ENCODE measurements at places on chromosomes 5 and 9. TPM values are rescaled to one million over a fixed set of nuclear protein-coding genes. Genes with fewer than 3 reads are reported as not detected.

TUSC1 gene
- total RNA-seq: 8.7 TPM

SLC6A3 gene
- 0.15 TPM for total RNA-seq

LHX3 gene
- total RNA-seq: 0.07 TPM

MEF2C gene
- total RNA-seq: 0.02 TPM

PCDHB9 gene
- 0.03 TPM for total RNA-seq

OR5C1 gene
- total RNA-seq: not detected

ANKRD34B gene
- total RNA-seq: not detected

BTNL3 gene
- not detected for total RNA-seq

TBCA gene
- total RNA-seq: 269 TPM

ARHGAP26 gene
- total RNA-seq: 9.2 TPM

HAVCR2 gene
- total RNA-seq: 0.87 TPM

SMC2 gene
- 28.6 TPM for total RNA-seq

Data from A549 treated with RU486 at 1 μM for 4 hours (cell line).